ENCODE measurements at places on chromosomes 7 and 10.

DNA sequence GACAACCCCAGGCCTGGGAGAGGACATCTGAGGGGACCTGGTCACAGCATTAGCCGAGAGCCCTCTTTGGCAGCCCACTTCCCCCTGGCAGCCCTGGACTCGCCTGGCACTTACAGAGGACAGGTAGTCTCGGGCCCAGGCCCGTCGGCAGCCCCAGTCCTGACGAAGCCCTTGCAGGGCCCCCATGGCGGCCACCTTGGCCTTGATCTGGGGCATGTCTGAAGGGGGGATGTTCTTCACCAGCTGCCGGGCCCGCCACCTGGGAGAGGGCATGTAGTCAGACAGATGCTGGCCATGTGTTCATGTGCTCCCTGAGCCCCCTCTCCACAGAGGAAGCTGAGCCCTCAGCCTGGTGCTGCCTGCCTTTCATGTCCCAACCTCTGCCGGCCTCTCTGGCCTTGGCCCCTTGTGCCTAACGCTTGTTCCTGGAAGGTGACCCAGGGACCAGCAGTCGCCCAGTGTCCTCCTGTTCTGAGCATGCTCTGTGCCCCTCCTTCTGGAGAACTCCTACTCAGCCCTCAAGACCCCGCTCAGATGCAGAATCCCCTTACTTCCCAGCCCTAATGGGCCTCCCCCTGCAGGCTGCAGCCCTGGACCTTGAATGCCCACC is 13.9 kb downstream of the MYO1G start:
- DNase-seq = no peak

DNA sequence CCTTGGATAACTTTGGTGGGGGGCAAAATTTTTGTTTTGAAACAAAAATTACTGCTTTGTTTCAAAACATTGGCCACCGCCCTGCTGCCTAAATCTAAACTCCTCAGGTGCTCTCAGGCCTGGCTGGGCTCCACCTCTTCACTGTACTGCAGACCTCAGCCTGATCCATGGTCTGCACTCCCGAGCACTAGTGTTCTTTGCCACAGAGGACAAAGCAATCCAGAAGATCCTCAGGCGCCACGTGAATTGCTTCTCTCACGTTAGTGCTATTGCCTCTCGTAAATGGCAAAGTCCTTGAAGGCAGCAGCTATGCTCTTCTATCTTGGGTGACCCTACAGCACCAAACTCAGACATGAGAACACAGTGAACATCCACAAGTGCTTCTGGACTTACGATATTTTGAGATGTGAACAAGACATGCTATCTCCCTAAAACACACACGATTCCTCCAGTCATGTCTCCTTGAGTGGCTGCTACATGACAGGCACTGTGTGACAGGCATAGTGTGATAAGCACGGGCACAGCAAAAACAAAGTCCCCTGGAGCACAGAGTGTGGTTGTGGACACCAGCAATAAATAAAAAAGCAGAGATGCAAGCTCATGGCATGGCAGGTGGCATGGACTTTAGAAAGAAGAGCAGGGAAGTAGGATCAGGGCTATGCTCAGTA is 582.1 kb upstream of the DPP6 start:
- DNase-seq = no peak

- DNase-seq = no peak
Observed at GRCh38 chr10:86234107-86234506, 132.5 kb downstream of the GRID1 start.

DNA sequence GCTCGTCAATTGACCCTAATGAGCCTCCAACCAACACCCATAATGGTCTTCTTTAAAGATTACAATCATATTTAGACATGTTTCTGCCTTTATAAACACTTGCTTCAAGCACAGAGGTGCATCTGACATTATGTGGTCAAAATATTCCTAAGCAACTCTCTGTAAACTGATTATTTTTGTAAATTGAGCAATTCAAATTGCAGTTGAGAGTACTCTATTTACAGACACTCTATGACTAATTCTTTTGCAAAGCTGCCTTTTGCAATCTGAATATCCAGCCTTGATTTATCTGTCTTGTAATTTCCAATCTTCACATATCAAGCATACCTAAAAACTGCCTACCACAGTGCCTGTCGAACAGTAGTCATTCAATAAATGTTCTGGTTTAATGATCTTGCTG is 112.0 kb downstream of the PDE1C start:
- DNase-seq = no peak

DNA sequence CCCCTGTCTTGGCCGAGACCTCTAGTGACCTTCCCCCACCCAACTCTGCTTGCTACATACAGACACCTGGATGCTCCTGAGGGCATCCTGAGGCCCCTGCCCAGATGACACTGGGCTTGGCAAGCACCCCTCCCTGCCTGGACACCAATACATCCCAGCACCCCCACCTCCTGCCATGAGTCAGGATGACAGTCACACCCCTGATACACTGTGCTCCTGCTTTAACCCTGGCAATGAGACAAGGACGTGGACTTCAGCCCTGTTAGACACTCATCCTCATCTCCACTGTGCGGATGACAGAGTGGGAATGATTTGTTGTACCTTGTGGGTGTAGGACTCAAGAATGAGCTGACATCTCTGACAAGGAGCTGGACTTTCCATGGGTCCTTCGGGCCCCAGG is 186.3 kb upstream of the ADCY1 start:
- DNase-seq = no peak

DNA sequence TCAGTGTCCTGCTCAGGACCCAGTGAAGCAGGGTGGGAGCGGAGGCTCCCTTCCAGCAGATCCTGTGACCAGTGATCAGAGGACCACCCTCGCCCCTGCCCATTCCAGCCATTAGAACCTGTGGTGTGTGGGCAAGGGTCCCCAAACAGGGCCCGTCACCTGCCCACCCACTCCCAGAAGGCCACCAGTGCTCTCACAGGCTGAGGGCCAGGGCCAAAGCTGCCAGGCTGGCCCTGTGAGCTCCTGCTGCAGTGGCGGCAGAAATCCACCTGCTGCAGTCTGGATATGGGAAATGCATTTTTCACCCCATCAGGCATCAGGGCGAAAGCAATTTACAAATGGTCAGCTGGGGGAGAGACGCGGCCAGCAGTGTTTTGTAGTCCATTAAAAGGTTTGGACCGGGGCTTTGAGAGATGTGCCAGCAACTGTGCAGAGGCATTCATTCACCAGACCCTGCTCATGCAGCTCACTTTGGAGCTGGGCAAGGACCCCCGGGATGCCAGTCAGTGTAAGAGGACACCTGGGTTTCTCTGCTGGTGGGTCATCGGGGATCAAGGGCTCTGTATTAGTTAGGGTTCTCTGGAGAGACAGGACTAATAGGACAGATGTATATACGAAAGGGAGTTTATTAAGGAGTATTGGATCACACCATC is 75.2 kb upstream of the PRLHR start:
- DNase-seq = no peak

DNA sequence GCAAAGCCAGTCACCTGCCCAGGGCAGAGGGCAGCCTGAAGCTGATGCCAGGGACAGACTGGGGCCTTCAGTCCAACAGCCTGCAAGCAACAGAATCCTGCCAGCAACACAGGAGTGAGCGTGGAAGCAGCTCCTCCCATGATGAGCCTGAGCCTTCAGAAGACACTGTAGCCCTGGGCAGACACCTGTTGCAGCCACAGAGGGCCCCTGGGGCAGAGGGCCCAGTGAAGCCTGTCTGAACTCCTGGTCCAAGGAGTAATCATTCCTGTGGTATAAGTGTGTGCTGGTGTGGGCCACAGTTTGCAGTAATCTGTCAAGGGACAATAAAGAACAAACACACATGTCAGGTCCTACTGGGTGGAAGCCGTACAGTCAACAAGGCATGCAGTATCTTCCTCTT is 2.9 kb upstream of the PFKP start:
- no peak for DNase-seq

DNA sequence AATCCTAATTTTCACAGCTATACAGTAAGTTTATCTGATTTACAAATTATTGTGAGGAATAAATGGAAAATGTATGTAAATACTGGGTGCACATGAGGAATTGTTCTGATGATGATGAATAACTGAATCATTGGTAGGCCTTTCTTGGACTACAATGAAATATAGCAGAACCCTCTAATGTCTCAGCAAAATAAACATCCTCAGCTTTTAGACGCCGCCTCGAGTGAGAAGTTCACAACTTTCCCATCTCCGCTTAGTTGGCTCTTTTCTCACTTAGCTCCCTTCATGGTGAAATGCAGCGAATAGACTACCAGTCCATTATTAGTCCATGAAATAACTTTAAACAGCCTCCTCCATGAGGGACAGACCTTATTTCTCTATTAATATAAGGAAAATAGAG is 182.3 kb downstream of the BICC1 start:
- DNase-seq = no peak

DNA sequence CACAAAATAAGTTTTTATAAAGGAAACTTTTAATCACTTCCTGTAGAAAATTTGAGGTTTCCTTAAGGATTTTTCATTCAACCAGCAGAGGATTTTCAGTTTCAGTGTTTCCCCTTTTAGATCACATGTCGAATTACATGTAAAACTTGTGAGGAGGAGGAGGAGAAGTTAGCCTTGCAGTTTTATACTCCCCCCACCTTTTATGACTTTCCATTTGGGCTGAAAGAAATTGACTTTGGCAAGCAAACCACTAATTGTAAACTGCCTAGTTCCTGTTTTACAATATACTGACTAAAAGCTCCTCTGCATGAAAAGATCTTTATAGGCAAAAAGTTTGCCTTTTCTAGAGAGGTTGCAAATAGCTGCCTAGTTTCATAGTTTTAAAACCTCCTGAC is 3.0 kb downstream of the BAMBI start:
- DNase-seq = no peak

DNA sequence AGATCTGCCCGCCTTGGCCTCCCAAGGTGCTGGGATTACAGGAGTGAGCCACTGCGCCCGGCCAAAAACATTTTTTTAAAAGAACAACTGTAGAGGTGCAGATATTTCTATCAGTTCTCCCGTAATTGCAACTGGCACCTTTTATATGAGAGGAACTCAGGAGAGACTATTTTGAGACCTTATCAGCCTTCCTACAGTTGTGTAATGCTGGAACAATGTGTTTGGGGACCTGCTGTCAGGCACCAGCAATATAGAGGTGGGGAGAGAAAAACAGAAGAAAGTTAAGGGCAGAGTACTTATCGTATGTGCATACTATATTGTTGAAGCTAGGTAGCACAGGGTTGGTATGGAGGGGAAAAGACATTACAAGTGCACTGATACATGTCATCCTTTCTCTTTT is 343.8 kb upstream of the ANKRD30A start:
- no peak for DNase-seq

DNA sequence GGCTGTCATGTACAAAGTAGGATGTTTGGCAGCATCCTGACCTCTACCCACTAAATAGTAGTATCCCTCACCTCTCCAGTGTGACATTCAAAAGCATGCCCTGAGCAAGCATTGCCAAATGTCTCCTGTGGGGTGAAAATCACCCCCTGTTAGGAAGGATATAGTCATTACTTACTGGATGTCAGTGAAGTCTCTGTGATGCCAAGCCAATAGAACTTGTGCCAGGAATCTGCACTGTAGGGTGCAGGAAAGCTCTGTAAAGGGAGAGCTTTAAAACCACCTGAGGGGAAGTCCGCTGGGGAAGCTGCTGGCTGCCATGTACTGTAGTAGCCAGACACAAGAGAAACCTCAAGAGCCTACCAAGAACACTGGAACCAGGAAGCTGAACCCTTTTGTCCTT is 170.7 kb upstream of the DKK1 start:
- no peak for DNase-seq

DNA sequence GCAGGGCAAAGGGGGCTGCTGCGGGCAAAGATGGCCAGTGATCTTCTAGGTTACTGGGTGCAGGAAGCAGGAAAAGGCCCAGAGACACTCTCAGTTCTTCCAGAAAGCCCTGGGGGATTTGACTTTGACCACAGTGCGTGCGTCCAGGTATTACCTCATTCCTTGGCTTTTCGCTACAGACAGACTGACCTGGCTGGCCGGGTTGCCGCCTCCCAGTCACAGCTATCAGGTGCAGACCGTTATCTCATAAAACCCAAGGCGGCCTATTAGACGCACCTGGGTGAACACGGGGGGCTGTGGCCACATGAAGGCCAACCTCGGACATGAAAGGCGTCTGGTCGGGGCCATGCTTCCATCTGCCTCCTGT is 80.3 kb downstream of the FOXL3 start:
- no peak for DNase-seq

DNA sequence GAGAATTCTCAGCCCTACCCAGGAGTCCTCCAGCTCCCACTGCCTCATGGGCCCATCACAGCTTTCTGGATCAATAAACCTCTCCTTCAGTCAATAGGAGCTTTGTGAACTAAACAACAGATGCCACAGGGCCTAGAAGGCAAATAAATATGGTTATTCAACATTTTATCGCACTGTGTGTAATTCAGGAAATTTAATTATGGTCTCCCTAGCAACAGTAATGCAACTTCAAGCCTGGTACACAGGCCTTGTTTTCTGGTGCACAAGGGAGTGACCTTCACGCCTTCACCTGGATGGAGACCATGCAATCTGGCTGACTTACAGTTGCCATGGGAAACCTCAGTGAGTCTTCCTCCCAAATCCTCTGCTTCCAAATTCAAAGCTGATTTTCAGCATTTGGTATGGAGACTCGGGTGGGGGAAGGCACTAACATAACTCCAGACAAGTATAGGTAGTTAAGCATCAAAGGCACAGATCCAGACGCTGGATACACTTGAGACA is 441.0 kb upstream of the NPVF start:
- DNase-seq = no peak

DNA sequence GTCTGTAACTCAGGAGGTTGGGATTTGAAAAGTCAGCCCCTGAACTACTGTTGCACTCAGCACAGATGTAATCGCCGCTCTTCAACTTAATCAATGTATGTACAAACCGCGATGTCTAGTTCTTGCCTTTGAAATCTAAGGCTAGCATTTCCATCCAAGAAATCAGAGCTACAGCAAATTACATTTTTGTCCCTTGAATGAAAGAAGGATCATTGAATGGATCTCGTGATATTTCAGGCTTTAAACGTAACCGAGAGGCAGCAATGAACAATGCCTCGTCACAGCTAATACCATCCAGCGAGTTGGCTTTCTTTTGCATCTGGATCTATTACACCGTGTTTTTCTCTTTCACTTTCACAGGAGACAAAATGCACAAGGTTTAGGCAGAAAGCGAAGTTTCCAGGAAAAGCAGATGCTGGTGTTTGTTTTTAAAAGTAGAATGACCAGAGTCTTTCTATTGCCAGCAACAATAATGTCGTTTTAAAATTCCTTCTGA is 5.5 kb downstream of the SKIDA1 start:
- no peak for DNase-seq

DNA sequence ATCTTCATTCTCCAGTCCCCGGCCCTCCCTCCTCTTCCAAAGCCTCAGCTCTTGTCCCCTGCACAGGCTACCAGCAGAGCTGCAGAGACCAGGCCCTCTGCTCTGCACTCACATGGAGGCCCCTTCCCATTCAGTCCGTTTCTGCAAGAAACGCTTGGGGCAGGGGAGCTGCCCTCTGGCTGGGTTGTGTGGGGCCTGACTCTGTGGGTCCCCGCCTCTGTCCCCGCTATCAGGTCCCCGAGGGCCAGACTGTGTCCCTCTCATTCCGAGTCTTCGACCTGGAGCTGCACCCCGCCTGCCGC is 1.5 kb downstream of the PCOLCE start:
- no peak for DNase-seq

- no peak for DNase-seq
Observed at GRCh38 chr10:86219271-86219670, 147.3 kb downstream of the GRID1 start.

GRCh38 chr7:102973096-102973802 is 60.4 kb downstream of the LRRC17 start:
- DNase-seq = no peak

- DNase-seq = no peak
Observed at GRCh38 chr7:38542156-38542555, 89.0 kb downstream of the AMPH start.

Data from CD4-positive, alpha-beta T cell treated with Interleukin-6 at 100 ng/mL for 8 hours (primary cell).